ENCODE measurements at places on chromosomes 4 and X.

DNA sequence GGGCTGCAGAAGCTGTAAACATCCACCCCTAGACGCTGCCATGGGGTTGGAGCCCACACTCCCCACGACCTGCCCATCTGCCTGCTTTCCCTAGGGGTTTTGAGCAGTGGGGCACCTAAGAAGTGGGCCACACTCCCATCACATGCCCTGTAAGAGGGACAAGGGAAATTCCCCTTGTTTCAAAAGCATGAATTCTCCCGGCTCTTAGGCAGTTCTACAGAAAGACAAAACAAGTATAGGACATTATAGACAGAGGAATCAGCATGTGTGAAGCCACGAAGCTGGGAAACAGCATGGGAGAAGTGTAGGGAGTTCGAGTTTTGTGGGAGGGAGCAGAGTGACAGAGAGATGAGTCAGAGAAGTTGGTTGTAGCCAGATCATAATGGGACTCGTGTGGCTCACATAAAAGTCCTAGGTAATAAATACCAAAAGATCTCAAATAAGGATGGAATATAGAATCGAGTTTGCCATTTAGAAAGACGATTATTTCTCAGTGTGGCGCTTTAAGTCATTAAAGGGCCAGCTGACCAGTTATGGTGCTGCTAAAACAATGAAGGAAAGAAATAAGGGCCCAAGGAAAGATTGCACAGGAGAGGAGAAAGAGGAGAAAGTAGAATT is 23.9 kb downstream of the APOO start:
- DNase-seq: no peak

DNA sequence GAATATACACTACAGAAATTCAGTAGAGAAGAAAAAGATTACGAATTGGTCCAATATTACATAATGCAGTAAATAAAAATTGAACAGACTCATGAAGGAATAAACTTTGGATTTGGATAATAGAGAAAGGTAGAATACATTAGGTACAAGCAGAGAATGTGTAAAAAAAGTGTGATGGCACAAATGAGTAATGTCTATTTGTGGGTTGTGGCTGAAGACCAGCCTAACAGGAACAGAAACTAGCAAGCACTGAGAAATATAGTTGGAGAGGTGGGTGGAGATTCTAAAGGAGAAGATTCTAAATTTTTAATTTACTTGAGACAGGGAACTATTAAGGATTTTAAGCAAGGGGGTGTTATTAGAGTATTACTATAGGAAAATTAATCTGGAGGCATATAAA is 15.2 kb upstream of the CLOCK start:
- DNase-seq: no peak

DNA sequence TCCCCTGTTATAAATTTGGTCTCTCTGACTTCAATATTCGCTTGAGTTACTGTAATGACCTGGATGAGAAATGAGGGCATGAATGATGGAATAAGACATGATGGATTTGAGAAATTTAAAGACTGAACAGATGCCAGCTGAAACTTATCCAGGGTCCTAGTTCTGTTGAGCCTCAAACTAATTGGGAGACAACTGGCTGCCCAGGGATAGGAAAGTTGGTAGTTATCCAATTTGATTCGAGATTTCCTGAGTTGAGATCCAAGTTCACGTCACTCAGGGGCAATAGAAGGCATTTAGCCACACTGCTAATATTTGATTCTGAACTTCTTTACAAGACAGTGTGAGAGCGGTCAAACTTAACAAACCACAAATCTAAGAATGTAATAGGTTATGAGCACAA is 159.0 kb upstream of the CXCL13 start:
- no peak for DNase-seq

DNA sequence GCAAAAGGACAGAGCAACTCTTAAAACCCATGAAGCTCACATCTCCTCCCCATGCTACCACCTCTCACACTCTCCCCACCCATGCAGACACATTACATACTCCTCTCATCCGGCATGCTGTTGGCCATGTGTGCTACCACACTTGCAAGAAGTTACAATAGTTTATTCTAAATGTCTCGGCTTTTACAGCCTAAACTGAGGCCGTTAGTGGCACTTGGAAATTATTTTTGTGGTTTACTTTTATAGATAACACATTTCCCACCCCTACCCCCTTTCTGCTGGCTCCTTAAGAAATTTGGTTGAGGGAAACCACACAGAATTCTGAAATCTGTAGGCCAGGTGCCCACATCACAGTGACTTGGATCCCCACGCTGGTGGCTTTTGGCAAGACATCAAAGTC is 141.1 kb upstream of the HHIP start:
- no peak for DNase-seq

DNA sequence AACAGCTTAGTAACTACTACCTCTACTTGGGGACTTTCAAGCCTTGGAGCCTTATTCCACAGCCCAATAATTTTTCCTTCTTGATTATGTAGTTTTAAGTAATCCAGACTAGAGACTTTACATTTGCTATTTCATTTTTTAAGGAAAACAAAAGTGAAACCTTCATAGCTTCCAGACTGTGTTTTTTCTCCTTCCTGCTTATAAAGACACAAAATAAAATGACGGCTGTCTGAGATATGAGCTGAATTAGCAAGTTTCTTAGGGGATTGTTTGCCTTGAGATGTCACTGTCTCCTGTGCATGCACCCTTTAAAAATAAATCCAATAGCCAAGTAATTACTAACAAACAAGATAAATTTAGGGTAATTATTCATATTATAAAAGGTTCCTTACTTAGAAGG is 78.8 kb upstream of the PACRGL start:
- DNase-seq: no peak

DNA sequence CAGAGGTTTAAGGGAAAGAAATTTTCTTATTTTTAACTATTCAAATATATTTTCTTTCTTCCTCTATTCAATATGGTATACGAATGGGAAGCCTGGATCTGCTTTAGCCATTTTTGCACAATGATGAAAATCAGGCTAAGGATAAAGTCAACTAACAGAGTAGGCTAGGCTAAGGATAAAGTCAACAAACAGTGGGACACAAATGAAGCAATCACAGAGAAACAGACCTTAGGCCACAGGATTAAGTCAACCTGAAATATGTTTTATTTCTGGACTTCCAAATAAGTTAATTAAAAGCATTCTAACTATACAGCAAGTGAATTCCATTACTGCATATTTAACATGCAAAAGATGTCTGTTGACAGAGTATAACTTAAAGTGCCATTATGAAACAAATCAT is 17.0 kb downstream of the DYNLT3 start:
- DNase-seq: no peak

DNA sequence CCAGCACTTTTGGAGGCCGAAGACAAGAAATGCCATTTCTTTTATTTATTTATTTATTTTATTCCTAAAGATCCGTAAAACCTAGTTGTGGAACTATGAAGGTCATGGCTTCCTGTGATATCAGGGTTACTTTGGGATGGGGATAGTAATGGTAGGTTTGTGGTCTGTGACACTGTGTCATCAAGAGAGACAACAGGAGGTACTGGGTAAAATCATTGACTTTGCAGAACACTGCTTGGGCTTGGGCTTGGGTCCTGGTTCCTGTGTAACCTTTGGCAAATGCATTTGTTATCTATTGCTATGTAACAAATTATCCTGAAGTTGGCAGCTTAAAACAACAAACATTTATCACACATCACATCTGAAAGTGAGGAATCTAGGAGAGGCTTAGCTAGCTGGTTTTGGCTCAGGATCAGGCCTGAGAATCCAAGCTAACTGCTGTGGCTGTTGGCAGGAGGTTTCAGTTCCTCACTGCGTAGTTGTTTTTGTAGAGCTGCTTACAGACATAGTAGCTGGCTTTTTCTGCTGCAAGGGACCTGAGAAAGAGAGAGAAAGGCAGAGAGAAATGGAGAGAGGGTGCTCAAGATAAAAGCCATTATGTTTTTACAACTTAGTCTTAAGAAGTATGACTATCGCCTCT is 576.4 kb upstream of the SLIT2 start:
- DNase-seq: no peak

- DNase-seq: no peak
These were observed 405.9 kb upstream of the PITX2 start for GRCh38 chr4:111028795-111029194.

DNA sequence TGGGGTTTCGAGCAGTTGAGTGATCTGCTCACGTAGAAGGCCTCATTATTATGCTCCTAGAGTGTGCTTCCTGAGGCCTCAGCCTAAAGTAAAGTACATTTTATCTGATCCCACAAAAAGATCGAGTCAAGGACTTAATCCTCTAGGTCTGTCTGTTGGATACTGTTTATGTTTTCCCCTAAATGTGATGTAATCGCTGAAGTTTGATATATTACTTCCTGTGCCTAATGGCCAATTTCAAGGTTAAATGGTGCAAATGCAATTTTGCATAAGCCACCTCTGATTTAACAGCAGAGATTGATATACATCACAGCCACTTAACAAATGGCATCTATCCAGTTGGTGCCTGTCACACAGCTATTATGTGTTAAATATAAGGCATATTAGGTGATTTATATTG is 19.4 kb upstream of the SERTM2 start:
- no peak for DNase-seq

DNA sequence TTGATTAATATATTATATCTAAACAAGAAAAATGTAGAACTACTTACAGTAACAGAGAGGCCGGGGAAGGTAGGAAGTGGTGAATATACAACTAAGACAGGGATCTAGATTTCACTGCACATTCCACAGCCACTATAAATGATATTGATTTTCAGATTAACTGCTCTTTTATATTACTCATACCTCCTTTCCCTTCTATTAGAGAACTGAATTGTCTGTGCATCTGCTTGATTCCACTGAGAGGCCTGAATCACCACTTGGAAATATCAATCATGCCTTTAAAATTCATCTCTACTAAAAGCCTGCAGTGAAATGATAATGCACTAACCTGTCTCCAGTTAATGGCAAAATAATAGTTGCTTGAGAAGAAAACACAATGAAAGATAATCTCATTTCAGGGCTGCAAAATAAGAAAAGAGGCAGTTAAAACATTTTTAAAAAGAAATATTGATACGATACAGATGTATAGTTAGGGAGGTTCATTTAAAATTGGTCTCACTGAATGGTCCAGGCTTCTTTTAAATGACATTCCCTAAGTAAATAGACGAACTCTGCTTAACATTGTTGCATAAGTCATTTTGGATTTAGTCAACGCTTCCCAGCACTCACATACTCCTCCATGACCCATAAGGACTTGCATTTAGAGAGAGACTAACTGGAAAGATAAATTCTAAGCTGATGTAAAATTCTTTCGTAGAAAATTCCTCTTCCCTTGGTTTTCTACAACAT is 3.8 kb downstream of the ANTXR2 start:
- DNase-seq: no peak

- no peak for DNase-seq
These were observed 6.0 kb upstream of the SOX3 start for GRCh38 chrX:140510895-140511295.

DNA sequence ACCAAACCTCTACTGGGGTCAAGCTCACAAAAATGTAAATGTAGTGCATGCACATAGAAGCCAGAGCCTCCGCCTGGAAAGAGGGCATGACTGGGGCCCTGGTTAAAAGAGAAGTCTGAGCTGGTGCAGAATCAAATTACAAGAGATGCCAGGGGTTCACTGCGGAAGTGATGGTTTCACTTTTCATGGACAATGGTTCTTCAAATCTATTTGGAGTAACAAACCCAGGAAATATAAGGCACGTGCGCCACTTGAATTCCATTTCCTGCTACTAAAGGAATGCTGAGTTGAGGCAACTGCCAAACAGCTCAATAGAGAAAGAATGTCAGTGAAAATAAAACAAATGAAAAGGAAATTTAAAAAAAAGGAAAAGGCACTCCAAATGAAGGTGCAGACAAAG is 79.8 kb downstream of the FUNDC1 start:
- no peak for DNase-seq

All from stimulated activated naive CD8-positive, alpha-beta T cell treated with anti-CD3 and anti-CD28 coated beads, Interleukin-15, amount 100 ng/mL, for 72 hours (primary cell).